Tongue (tissue), 3 donors: ENCODE measurements at places on chromosomes 2 and 18. TPM values are rescaled to one million over a fixed set of nuclear protein-coding genes. Genes with fewer than 3 reads are reported as not detected.

The MRO gene
- total RNA-seq = 0.21 TPM

The ST6GAL2 gene
- total RNA-seq = 7.1 TPM

The KHK gene
- total RNA-seq = 1.6 TPM

The SLC4A3 gene
- 1.5 TPM for total RNA-seq

The PIEZO2 gene
- total RNA-seq = 27.7 TPM

The DDX1 gene
- 106 TPM for total RNA-seq

The UGT1A4 gene
- 1.6 TPM for total RNA-seq

The TMEM18 gene
- total RNA-seq = 29.0 TPM

The CACNB4 gene
- 13.7 TPM for total RNA-seq

The CAMKMT gene
- total RNA-seq = 9.9 TPM

The SP3 gene
- total RNA-seq = 203 TPM

The BMP10 gene
- total RNA-seq = not detected
